GM13977 (cell line): ENCODE measurements at places on chromosomes 3 and 15.

- no peak for DNase-seq
Observed at GRCh38 chr15:93152360-93152759, 63.3 kb upstream of the RGMA start.

GRCh38 chr3:197686899-197687298 is 49.8 kb downstream of the RUBCN start:
- DNase-seq = no peak

- no peak for DNase-seq
Observed at GRCh38 chr3:31833391-31834190, 147.5 kb downstream of the OSBPL10 start.

GRCh38 chr15:72733941-72734738 is 48.1 kb downstream of the BBS4 start:
- DNase-seq = no peak
